ENCODE measurements at places on chromosomes 1 and 21.

- DNase-seq = no peak
These were observed 66.1 kb downstream of the TTC3 start for GRCh38 chr21:37139154-37139553.

DNA sequence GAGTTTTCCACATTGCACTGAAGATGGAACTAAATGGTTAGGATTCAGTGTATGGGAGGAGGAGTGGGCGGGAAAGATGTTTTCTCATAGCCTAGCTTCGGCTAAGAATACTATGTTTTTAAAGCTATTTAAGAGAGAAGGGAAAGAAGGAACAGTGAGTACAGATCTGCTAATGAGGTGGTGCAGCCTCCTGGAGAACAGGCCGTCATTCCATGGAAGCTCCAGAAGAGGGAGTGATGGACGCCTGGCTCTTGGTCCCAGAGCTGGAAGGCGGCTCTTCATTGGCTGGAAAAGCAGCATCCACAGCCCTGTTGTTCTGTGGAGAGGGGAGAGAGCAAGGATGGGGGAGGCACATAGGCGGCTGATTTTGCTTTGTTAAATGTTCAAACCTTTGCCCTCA is 6.9 kb downstream of the CAMK1G start:
- DNase-seq = no peak

GRCh38 chr1:4488018-4488417 is 166.4 kb upstream of the AJAP1 start:
- DNase-seq = no peak

DNA sequence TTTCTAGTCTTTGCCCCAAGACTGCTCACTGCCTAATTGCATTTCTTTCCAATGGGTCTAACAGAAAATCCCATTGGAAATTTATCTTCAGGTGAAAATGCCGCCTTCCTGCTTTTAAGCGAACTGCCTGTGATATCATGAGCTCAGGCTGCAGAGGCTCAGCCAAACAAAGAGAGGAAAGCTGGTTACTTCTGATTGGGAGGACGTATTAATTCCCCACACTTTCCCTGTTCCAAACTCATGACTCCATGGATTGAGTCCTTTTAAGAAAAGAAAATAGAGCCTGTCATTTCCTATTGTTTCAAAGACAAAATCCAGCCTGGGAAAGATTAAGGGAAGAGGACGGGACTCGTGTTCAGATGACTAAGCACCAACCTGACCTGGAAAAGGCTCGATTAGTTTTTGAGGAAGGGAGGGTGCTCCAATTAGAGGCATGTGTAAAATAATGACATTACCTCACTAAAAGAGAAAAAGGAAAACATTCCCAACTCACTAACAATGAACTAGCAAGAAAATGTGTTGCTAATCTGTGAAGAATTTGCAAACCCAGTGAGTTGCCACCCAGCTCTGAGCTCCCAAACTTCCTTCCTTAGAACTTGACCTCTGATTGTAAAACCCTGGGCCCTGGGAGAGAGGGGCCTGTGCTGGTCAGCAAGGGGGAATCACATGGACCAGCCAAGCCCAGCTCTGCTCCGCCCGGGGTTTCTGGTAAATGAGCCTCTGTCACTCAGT is 61.2 kb downstream of the TCP10L start:
- no peak for DNase-seq

DNA sequence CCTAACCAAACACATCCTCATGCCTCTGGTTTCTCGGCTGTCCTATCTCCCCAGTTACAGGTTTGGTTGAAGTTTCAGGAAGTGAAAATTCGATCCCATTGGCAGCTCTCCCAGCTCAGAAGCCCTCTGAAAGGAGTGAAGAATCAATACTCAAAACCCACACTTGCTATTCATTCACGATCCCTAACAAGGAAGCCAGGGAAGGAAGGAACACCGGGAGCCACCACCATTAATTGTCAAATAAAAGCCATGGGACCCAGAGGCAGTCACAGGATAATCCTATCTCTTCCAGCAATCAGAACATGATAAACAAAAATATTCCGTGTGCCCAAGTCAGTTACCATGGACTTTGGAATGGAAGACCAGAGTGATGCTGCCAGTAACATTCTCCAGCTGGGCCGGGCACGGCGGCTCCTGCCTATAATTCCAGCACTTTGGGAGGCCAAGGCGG is 7.0 kb downstream of the TMPRSS2 start:
- no peak for DNase-seq

DNA sequence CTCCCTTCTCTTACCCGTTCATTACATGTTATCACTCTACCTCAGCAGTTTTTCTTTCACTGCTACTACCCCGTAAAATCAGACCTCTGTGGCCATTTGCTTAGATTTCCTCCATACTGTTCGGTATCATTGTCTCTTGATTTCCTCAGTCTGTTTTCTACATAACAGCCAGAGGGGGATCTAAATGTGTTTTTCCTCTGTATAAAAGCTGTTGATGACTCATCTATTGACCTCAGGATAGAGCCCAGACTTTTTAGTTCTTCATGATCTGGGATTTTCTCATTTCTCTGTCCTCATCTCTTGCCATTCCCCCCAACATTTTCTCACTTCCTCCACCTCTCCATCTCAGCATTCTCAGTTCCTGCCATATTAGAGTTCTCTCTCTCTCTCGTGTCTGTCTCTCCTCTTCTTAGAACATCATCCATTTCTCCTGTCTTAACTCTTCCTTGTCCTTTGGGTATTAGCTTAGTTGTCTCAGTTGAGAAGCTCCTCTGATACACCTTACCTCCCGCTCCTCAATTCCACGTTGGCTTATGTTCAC is 10.5 kb downstream of the OTUD3 start:
- DNase-seq = no peak

- no peak for DNase-seq
These were observed 181.4 kb upstream of the B3GALT2 start for GRCh38 chr1:193367863-193368262.

DNA sequence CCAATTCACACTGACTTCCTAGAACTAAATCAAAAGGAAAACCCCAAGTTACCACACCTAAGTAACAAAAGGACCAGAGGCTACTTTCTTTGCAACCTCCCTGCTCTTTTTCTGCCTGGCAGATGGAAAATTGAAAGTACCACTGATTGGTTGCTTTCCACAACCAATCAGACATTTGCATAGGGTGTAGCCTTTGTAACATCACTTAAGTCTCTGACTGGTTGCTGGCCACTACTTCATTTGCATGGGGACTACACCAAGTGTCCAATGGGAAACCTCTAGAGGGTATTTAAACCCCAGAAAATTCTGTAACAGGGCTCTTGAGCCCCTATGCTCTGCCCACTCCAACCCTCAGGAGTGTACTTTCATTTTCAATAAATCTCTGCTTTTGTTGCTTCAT is 365.0 kb downstream of the LTN1 start:
- no peak for DNase-seq

DNA sequence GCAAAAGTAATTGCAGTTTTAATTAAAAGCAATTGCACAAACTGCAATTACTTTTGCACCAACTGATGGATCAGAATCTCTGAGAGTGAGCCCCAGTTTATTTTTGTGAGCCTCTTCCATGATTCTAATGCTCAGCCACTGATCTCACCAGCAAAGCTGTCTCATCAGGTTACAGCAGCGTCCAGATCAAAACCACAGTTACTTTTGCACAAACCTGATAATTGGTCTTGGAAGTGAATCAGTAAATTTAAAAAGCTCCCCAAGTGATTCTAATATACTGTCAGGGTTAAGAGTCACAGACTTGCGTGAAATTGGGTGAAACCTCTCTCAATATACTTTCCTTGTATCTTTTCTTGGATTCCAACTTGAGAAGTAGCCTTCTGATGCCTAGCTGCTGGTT is 13.5 kb upstream of the CR2 start:
- DNase-seq = no peak

DNA sequence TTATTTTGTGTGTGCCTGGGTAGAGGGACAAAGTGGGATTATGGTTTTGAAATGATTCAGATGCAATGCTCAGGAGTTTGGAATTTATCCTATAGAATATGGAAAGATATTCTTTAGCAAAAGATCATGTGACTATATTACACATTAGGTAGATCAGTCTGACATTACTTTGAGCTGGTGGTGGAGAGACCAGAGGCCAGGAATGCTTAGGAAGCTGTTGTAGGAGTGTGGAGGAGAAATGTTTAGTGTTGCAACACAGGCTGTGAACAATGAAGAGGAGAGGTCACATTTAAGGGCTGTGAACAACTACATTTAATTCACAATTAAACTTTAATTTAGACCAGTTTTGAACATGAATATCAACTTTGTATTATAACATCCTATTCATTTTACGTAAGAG is 45.3 kb upstream of the PODN start:
- no peak for DNase-seq

GRCh38 chr21:41908829-41909228 is 29.7 kb upstream of the PRDM15 start:
- no peak for DNase-seq

DNA sequence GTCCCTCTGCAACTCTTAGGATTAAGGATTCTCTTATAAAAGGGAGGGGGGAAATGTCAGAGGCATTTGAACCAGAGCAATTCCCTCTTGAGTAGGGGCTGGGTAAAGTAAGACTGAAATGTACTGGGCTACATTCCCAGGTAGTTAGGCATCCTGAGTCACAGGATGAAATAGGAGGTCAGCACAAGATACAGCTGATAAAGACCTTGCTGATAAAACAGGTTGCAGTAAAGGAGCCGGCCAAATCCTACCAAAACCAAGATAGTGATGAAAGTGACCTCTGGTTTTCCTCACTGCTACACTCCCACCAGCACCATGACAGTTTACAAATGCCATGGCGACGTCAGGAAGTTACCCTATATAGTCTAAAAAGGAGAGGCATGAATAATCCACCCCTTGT is 14.3 kb upstream of the COX20 start:
- no peak for DNase-seq

- no peak for DNase-seq
These were observed 11.8 kb downstream of the TPM3 start for GRCh38 chr1:154179946-154180687.

GRCh38 chr1:184972315-184973055 is 1.8 kb downstream of the NIBAN1 start:
- DNase-seq = no peak

DNA sequence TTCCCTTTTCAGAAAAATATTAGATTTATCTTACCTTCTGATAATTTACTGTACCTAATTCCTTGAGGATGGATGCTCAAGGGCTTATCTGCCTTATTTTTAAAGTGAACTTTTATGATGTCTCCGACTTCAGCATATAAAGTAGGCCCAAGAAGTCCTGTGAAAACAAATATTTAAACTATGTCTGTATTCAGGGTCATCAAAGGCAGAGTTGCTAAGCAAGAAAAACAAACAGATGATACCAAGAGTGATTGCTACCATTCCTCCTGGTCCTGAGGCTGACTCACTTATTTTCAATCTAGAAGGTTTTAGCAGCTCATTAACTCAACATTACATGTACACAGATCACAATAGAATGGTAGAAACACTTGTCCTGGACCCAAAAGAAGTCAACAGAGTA is 14.1 kb downstream of the F5 start:
- no peak for DNase-seq

DNA sequence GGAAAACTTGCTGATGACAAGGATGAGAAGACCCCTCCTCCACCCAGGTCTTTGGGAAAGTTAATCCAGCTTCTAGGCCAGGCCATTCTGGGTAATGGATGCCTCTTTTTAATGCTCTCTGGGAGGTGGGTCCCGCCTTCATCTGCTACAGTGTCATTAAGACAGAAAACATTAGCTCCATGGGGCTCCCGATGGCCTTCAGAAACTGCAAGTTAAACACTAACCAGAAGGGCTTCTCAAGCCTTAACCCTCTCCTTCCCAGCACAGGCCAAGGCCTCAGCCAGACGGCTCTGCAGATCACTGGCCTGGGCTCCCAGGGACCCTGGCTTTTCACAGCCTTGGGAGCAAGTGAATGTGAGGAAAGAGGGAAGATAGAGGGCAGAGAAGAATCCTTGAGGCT is 364.9 kb downstream of the MATN1 start:
- no peak for DNase-seq

- no peak for DNase-seq
These were observed 24.2 kb upstream of the CXADR start for GRCh38 chr21:17488620-17489019.

DNA sequence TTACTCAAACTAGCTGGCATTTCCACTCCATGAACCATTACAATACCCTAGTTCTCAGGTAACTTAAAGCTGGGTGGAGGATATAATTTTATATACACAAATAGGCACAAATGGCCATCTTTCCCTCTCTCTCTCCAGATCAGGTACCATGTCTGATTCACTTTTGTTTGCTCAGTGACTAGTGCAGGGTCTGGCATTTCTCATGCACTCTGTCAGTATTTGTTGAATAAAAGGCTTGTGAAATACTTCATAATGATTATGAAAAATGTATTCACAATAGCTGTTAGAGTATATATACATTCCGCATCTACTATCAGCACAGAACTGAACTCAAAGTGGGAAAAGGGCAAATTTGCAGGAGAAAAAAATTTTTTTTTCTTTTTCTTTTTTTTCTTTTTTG is 510.2 kb upstream of the USP24 start:
- DNase-seq = no peak

DNA sequence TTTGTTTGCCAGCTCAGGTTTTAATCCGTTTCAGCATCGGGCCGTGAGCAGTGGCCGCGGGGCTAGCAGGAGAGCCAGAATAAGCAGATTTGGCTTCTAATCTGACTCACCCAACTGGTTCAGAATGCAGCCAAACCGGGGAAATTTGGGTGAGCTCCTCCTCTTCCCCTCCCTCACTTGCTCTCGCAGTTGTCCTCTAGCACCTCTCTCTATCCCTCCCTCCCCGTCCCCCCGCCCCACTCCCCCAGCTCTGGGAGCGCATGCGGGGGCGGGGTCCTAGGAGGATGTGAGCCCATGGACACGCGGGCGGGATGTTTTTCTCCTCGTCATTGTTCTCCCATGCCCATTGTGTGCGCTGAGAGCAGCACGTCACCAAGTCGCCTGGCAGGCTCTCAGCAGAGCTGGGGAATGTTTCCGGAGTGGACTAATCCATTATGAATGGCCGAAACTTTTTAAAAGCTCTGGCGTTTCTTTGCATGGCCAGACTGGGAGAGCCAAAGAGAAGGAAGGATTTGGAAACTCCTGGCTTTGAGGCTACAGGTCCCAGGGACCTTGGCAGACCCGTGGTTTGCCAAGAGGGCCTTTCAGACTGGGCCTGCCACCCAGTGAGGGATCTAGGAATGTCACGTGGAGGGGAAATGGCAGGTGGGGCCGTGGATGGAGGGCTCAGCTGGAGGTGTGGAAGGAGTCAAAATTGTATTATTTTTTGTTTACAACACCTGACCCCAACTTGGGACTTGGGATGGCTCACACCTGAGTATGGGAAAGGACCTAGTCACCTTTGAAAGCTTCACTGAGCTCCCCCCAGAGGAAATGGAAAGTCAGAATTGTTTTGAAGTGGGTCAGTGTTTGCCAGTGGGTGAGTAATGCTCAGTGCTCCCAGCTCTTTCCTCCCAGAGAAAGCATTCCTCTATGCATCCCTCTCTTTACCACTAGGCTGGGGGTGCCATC is 39.2 kb downstream of the CDK18 start:
- no peak for DNase-seq

DNA sequence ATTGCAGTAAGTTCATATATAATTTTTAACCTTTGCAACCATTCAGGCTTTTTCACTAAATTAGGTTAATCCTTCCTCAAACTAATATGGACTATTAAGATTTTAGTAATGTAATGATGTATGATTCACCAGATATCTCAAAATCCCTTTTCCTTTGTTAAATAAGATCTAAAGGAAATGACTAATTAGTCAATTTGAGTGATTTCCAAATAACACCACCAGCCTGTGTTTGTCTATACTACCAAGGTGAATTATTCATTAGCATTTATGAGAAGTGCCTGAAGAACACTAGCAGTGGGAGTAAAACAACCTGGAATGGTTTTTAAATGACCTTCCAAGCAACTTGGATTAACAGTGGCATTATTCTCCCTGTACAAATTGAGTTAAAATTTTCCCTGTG is 670.6 kb upstream of the PKN2 start:
- DNase-seq = no peak
